Right atrium auricular region (tissue), 2 donors: ENCODE measurements at places on chromosomes 1 and 21. TPM values are rescaled to one million over a fixed set of nuclear protein-coding genes. Genes with fewer than 3 reads are reported as not detected.
A peak's percentile ranks its signal among the peaks of the same experiment; 100 is the strongest.

The NBPF4 gene
- not detected for total RNA-seq

The APOBEC4 gene
- total RNA-seq: not detected

The LPAR3 gene
- total RNA-seq: 40.4 TPM

The GJB3 gene
- 0.28 TPM for total RNA-seq

The MYOG gene
- not detected for total RNA-seq

The ZRANB2 gene
- 23.5 TPM for total RNA-seq

The CLDN19 gene
- total RNA-seq: not detected

The BPNT1 gene
- total RNA-seq: 20.3 TPM

The OR2T29 gene
- not detected for total RNA-seq

- no peak for DNase-seq
Measured at GRCh38 chr1:182054698-182055326, 6.7 kb downstream of the ZNF648 start.

GRCh38 chr1:228039986-228040385, 33.2 kb downstream of the WNT3A start:
- DNase-seq: no peak

DNA sequence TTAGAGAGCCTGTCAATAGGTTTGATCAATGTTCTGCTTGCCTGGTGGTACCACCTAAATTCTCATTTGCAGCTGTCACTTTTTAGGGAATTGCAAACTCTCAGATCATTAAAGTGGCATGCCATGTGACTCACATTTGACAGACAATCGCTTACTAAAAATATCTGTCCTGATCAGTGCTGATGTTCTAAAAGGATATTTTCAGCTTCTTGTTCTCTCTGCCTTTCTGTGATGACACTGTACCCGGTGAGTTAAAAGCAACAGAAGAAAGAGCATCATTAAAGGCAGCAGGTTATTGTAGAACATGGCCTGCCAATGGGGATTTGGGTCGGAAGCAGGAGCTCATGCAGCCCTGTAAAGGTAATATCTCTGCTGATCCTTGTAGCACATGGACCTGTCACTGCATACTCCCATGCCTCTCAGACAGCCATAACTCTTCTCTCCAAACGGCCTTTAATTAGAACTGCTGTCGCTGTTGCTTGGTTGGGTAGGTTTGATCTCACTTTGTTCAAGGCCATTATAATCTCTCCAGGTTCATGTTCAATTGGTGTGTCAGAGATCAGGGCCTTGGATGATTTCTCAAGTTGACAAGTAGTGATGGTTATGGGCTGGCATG, 441.3 kb upstream of the DEPDC1 start:
- no peak for DNase-seq

DNA sequence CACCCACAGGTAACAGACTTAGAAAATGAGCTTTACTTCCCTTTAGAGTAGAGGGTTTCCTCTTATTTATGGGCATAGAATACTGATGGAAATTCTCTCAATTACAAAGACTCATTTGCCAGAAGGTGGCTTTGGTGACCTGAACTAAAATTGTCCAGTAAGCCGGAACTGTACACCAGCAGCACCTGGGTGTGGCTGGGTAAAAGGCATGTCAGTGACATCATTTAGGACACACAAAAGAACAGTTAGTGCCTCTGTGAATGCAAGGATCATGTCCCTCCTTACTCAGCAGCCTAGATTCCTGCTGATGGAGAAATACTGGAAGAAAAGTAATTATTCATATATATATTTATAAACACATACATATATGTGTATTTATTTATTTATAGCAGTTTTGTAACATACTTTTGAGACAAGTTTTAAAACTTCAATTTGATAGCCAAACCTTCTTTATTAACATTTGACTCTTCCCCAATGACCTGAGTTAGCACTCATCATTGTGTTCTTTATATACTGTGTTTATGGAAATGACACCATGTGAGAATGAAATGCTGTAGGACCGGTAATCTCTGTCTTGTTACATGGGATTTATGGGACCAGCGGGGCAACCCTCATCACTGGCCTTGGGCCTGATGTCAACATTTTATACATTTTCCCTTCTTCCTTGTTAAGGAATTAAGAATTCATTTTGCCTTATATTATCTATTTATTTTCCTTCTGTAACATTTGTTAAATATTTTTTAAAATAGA, 274.4 kb downstream of the BRINP2 start:
- DNase-seq: no peak

DNA sequence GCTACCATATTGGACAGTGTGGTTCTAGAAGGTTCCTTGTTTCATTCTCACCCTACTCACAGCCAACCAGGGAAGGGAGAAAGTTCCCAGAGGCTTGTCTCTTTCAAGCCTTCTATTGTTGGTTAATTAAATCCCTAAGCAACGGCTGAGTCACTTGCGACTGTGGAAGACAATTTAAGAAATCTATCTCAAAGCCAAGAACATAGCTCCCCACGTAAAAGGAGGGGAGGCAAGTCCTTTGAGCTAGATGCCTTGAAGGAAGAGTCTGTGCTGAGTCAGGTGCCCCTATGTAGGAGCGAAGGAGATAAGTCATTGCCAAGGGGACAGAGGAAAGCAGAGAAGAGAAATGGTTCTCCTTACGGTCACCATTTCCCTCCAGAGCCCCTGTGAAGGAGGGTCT, 79.4 kb upstream of the PPP2R5A start:
- DNase-seq: no peak

GRCh38 chr1:197101978-197102377, 34.9 kb upstream of the F13B start:
- DNase-seq: no peak

DNA sequence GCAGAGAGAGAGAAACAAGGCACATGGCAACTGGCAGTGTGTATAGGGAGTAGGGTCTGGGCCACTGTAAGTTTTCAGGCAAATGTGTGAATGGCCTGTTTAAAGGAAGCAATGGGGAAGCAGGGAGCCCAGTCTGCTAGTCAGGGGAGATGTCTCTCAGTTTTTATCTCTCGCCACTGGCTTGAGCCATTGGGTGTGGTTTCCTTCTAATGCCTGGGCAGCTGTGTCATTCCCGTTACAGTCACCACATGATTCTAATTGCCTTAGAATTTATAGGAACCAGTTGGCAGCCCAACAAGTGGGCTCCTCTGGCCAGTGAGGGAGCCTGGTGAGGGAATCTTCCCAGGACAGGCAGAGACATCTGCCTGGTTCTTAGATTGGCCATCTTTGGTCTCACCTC, 182.4 kb downstream of the DISC1 start:
- DNase-seq: peak; percentile 76

DNA sequence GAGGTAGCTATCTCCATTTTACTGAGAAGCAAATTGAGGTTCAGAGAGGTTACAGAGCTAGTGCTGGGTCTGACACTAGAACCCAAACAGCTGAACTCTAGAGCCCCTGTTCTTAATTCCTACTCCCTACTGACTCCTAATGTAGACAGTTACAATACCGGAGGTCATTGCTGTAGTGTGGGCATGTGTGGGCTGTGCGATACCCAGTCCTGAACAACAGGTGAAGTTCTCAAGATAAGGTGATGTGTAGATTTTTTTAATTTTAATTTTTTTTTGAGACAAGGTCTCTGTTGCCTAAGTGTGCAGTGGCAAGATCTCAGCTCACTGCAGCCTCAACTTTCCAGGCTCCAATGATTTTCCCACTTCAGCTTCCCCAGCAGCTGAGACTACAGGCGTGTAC, 1.6 kb upstream of the RHOC start:
- no peak for DNase-seq

GRCh38 chr1:189351960-189352359, 1125.7 kb downstream of the BRINP3 start:
- no peak for DNase-seq

DNA sequence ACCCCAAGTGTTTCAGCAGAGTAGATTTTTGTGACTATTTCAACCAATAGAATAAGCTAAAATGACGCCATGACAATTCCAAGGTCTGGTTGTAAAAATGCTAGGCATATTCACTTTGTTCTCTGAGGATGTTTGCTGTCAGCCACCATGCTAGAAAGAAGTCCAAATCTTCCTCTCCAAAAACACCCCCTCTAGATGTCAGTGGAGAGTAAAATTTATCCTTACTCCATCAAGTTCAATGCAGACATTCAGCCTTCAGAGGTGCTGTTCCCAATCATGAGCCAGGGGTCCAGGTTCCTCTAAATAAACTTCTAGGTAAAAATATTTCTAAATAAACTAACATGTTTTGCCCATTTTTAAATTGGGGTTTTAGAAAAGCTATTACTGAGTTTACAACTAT, 395.4 kb upstream of the ADAMTS5 start:
- no peak for DNase-seq

DNA sequence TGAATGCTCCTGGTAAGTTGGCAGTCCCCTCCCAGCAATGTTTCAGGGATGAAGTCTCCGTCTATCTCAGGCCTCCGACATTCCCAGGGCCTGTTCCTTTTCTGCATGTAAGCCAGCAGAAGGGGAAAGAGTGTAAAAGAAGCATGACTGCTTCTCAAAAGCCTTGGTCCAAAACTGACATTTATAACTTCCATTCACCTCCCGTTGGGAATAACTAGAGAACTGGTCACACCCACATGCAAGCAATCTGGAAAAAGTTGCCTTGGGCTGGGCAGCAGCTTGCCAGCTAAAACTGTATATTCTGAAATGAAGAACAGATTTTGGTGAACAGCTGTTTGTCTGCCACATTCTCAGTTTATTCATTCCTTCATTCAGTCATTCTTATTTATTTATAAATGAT, 24.2 kb upstream of the NPL start:
- no peak for DNase-seq

- no peak for DNase-seq
Measured at GRCh38 chr1:48683839-48684238, 92.9 kb downstream of the BEND5 start.

GRCh38 chr1:158089925-158090637, 90.6 kb upstream of the CD1D start:
- no peak for DNase-seq

GRCh38 chr1:218669431-218669830, 324.3 kb downstream of the TGFB2 start:
- no peak for DNase-seq

- peak; percentile 87 for DNase-seq
Measured at GRCh38 chr1:173190101-173190936, 16.8 kb downstream of the TNFSF4 start.

- no peak for DNase-seq
Measured at GRCh38 chr1:159076438-159077119, at the start of gene AIM2. Gene AIM2, minus strand, starts transcription at chr1:159076766. Its CDS starts 3,267 bp downstream, at chr1:159073499.

DNA sequence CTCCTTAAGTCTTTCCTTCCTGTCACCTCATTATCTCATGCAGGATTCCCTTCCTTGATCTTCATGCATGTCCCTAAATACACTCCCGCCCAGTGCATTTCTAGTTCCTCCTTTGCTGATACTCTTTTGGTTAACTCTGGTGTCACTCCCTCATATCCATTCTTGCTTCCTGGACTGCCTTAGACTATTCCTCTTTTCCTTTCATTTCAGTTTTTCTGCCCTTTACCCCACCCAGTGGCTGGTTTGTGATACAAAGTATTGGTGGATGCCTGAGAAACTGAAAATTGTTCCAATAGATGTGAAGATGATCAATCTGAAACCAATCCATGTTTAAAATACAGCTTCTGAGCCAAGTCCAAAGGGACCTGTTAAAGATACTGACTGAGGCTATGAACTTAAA, 553.8 kb upstream of the CAMK1G start:
- DNase-seq: no peak

DNA sequence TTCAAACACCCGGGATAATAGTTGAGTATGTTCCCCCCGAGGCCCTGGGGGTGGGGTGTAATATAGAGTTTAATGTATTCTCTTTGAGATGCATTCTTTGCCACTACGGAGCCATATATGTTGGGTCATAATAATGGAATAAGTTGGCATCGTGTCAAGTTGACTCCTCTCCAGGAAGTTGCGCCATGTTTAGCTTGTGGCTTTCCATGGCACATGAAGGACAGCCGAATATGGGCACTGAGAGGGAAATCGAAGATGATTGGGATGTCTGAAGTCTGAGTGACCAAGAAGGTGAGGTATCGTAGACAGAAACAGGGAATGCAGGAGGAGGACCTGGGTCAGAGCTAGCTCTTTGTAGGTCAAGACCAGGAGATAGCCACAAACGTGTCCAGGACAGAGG, 92.6 kb downstream of the PAX7 start:
- DNase-seq: no peak

GRCh38 chr1:71587961-71588360, 507.1 kb upstream of the ZRANB2 start:
- DNase-seq: no peak

DNA sequence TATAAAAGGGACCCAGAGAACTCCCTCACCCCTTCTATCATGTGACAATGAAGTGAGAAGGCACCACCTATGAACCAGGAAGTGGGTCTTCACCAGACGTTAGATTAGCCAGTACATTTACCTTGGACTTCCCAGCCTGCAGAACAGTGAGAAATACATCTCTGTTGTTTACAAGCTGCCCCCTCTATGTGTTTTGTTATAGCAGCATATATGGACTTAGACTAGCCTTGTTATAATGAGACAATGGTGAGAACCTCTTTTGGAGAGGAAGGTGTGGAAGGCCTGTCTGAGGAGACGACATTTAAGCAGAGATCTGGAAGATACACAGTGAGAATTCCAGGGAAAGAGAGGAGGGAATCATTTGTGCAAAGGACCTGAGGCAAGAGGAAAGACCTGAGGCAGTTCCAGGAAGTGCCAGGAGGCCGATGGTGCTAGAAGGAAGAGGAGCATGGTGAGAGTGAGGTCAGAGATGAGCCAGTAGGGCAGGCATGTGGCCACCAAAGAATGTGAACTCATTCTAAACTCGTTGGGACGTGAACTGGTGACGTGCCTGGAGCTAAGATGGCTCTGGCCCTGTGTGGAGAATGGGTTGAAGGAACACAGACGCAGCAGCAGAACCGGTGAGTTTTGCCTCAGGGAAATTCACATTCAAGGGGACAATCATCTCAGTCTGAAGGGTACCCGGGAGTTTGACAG, 98.9 kb upstream of the IRF2BP2 start:
- peak; percentile 38 for DNase-seq

- DNase-seq: no peak
Measured at GRCh38 chr21:38282921-38283320, 26.1 kb downstream of the KCNJ15 start.

DNA sequence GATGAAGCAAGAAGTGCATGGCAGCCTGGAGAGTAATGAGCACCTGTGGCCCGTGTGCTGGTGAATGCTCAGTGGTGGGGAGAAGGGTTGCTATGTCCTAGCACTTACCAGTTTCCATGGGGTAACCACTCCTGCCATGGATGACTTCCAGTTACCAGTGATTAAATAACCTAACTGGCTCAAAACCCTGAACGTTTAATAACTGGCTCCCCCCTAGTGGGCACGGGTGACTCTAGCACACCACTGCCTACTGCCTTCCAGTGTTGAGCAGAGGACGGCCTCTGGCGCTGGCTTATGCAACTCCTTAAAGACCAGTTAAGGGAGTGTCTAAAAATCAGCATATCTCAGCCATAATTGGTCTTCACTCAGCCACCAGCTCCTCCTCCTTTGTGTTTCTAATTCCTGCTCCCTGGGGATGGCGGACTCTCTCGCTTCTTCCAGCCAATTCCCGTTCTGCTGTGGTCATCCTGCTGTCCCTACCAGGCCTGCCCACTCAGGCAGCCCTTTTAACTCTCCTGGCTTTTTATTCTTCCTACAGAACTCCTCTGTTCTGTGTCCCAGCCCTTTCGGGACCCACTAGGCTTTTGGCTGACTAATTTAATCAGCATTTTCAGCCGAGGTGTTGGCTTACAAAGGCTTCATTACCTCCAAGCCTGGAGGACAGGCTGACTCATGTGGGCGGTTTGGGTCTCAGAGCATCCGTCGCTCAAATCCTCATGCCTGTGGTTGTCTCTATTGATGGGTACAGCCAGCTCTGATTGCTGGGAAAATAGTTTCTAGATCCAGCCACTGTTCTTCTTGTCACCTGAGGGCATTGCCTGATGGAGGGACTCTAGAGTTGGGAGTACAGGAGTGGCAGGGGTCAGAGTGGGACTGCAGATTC, 332.4 kb downstream of the CAMTA1 start:
- DNase-seq: no peak
